CD8-positive, alpha-beta memory T cell (primary cell): ENCODE measurements at places on chromosomes 2 and 18.

- DNase-seq, result no peak
Observed at GRCh38 chr2:10772868-10773215, 39.7 kb downstream of the PDIA6 start.

DNA sequence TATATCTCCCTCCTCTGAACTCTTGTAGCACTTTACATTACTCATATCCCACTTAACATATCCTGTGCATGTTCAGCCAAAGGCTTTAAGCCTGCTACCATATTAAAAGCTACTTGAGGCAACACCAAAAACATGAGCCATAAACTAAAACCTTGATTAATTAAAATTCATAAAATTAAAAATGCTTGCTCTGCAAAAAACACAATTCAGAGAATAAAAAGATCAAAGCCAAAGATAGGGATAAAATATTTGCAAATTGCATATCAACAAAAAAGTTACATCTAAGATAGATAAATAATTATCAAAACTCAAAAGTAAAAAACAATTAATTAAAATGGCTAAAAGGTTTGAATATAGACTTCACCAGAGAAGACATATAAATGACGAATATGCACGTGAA is 495.4 kb upstream of the PIK3C3 start:
- DNase-seq, result no peak

GRCh38 chr2:147934881-147935620 is 85.5 kb downstream of the ORC4 start:
- DNase-seq, result no peak

GRCh38 chr2:204031056-204031455 is 94.5 kb downstream of the ICOS start:
- DNase-seq, result no peak

- no peak for DNase-seq
Observed at GRCh38 chr2:43333101-43333655, 106.8 kb upstream of the ZFP36L2 start.

DNA sequence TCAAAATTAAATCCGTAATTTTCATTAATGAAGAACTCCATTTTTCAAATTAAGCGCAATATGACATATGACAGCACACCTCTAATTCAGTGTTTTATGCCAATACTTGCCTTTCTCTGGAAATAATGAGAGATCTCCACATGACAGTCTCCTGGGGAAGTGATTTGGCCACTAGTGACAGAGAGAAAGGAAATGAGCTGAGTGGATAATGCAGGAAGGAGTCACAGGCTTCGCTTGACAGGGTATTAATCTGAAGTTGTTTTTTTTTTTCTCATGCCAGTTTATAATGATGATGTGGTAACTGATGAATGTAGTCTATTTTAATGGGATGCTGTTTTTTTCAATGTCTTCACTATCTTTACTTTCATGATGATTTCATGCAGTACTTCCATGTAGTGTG is 1079.4 kb upstream of the GYPC start:
- DNase-seq, result no peak

DNA sequence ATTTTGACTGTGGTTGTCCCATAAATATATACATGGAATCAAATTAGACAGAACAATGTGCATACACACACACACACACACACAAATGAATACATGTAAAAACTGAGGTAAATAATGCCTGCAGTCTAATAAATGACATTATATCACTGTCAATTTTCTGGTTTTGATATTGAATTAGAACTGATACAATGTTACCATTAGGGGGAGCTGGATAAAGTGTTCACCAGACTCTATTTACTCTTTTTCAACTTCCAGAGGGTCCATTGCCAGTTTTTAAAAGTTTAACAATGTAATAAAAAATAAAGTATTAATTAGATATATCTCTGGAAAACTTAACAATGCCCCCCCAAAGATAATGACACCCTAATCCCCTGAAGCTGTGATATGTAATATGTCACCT is 1666.8 kb upstream of the TMEFF2 start:
- no peak for DNase-seq

DNA sequence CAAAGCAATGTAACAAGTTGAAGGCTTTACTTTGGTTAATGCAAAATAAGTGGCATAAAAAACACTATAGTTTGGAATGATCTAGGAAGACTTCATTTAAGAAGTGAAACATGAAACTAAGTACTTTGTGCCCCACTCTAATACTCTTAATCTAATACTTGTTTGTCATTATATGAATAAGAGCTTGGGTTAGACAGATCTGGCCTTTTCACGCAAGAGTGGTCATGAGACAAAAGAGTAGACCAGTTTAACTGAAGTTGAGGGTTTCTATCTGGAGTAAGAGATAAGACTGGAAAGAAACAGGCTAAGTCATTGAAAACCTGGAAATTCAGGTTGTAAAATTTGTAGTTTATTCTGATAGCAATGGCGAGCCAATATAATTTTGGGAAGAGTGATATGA is 2.8 kb downstream of the SLC30A6 start:
- no peak for DNase-seq

DNA sequence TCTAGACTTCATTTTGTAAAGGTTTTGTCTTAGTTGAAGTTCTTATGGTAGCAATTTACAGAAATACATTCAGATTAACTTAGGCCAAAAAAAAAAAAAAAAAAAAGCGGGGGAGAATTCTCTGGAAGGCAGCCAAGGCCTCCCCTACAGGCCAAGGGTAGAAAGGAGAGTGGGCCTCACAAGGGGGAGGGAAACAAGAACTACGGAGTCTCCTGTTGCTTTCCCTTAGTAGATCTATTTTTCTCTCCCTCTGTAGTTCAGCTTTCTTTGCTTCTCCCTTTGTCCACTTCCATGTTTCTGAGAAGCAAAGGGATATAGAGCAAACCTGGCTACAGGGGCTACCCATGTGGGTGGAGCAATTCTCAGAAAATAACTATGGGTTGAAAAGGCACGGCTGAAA is 2.4 kb upstream of the STK11IP start:
- DNase-seq, result no peak

DNA sequence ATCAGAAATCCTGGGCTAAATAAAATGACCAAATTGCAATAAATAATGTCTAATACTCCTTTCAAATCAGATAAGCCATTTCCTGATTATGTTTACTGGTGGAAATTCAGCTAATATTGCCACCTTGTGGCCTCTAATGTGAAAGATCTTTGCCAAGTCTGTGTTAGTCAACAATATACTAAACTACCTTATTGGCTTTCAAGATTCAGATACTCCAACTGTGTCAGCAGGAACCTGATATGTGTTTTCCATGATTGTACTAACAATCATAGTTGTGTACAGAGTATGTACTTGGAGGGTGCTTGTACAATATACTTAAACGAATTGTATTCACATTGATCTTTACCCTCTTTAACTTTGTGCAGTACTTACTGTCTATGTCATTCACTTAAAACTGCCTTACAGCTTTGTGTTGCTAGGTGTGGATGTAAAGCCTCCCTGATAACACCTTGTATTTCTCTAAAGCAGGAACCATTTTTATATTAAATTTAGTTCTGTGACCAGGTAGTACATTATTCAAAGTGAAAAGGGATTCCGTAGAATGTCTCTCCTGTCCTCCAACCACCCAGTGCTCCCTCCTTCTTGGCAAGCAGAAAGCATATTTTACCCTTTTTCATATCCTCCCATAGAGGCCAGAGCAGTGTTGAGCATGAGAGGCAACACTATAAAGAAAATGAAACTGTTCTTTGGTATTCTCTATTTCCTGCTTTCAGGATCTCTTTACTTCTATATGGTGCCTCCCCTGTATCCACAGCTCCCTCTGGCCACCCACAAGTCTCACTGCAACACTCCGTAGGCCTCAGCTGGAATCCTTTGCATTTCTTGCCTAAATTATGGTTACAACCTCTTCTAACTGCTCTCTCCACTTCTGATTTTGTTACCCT is 75.2 kb upstream of the C2orf15 start:
- DNase-seq, result no peak

DNA sequence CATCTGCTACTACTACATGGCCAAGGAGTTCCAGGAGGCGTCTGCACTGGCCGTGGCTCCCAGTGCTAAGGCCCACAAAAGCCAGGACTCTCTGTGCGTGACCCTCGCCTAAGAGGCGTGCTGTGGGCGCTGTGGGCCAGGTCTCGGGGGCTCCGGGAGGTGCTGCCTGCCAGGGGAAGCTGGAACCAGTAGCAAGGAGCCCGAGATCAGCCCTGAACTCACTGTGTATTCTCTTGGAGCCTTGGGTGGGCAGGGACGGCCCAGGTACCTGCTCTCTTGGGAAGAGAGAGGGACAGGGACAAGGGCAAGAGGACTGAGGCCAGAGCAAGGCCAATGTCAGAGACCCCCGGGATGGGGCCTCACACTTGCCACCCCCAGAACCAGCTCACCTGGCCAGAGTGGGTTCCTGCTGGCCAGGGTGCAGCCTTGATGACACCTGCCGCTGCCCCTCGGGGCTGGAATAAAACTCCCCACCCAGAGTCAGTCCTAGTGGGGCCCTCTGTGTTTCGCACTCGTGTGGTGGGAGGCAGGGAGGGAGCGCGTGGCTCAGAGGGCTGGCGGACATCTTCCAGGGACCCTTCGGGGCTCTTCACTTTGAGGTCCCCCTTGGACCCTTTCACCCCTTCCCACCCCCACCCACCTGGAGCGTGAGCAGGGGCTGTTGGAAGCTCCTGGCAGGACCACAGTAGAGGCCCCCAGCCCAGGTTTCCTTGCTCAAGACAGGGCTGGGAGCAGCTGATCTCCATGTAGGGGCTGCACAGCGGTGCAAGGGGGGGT is 5.7 kb downstream of the GPR35 start:
- DNase-seq, result no peak

GRCh38 chr2:31983762-31984467 is 26.9 kb downstream of the MEMO1 start:
- no peak for DNase-seq

DNA sequence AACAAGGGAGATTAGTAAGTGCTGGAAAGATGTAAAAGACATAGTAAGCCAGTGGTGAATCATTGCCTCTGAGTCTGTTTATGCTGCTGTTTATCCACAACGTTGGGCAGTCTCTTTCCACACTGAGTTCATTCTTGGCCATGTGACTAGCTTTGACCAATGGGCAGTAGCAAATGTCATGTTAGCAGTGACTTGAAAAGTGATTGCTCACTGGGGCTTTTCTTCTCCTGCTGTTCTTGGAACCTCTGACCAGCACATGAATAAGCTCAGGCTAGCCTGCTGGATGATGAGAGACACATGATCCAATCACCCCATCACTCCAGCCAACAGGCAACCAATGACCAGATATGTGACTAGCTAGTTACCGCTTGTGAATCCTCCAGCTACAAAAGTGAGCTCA is 360.4 kb downstream of the SLC4A3 start:
- no peak for DNase-seq

GRCh38 chr2:98455494-98455976 is 10.9 kb downstream of the INPP4A start:
- DNase-seq, result peak; percentile 53

- DNase-seq, result no peak
Observed at GRCh38 chr2:82089518-82089917, 1785.0 kb upstream of the LRRTM1 start.

DNA sequence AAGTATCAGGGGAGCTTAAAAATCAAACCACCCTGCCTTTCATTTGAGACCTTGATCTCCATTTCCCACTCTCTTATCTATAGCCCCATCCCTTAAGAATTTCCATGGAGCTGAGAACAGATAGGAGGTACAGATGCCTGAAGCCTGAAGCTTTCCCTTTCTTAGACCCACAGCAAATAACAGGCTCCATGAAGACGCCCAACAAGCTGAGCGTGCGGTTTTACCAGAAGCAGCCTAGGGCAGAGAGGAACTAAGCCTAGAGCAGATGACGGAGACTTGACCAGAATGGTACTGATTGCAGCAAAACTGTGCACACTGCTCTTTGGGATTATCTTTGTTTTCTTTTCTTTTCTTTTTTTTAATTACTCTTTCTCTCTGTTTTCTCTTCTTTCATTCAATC is 1.7 kb upstream of the ERBB4 start:
- no peak for DNase-seq

GRCh38 chr2:230929381-230930148 is 4.5 kb upstream of the GPR55 start:
- no peak for DNase-seq
